T-helper 2 cell (primary cell): ENCODE measurements at places on chromosomes 6 and 20.

DNA sequence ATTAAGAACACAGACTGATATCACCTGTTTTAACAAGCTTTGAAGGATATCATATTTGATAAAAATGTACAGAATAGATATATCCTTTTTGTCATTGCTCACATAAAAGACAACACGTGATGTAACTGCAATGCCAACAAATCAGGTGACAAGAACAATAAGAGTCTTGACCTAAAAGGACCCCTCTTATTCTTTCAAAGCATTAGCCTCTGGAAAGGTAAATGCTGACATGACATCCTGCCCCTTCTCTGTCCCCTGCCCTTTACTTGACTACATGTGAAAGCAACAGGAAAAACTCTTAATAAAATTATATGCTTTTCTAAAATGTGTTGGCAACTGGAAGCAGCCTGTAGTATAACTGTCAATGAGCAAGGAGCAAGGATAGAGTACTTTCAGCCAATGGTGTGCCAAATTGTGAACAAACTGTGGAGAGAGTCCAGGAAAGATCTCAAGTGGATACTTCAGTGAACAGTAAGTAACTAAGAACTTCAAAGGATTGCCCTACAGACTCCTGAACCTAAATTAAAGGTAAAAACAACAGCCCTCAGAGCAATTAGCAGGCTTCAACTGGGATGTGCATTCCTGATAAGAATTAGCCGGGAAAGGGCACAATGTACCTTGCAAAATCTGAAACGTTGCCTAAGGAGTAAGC lies 16.3 kb downstream of the PTPRK start:
- DNase-seq, result no peak

DNA sequence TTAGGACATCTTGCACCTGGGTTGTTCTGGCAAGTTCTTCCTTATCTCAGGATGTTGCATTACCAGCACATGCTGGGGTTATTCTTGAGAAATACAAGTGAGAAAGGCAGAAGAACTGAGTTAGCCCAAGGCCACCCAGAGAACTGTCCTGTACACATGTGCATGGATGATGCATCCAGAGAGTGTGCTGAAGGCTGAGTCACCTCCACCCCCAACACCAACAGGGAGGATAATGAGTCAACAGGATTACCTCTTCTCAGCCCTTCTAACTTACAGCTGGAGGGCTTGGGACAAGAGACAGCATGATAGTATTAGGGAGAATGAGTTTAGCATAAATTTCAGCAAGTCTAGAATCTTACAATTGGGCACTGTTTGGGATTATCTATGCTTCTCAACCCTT lies 8.5 kb downstream of the SCGN start:
- DNase-seq, result no peak

GRCh38 chr6:52284131-52284459 lies 447 bp downstream of the MCM3 start:
- no peak for DNase-seq

- DNase-seq, result no peak
These were observed 228.4 kb upstream of the JAG1 start for GRCh38 chr20:10902174-10902573.

DNA sequence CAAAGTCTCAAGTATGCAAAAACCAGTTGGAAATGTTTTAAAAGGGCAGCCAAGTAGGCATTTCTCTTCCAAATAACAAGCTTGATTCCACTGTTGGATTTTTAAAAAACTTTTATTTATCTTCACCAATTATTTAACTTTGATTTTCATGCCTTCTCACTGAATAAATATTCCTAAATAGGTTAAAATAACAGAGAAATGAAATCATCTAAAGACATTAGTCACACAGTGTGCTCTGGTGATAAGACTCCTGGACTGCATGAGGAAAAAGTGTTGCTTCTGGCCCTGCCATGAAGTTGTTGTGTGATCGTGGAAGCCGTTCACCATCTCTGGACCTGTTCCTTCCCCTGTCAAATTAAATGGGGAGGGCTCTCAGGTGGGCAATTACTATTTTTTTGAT lies 33.8 kb upstream of the IGF2R start:
- DNase-seq, result no peak

- no peak for DNase-seq
These were observed 864 bp upstream of the PKIG start for GRCh38 chr20:44581515-44581914.

DNA sequence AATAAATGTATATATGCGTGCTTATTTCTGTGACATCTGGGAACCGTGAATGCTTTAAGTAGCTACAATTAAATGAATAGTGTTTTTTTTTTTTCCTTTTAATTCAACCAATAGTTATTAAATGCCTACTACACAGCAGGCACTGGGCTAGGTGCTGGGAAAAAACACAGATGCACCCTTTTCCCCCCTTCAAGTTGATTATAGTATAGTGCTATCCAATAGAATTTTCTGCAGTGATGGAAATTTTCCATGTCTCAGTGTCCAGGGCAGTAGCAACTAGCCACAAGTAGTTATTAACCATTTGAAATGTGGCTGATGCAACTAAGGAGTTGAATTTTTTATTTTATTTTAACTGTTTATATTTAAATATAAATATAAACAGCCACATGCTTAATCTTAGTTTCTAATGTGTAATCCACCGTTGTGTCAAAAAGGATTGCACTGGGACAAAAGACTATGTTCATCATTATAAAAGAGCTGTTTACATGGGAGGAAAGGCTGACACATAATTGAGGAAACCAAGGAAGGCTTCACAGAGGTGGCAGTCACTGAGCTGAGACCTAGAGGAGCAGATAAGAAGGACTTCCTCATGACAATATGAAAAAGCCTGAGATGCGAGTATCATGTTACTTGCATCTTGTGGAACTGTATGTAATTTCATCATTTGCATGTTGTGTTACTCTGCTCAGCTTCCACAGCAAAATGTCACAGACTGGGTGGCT lies 261.2 kb upstream of the PLCB4 start:
- no peak for DNase-seq

GRCh38 chr20:61901392-61902220 lies 164.1 kb downstream of the TAF4 start:
- DNase-seq, result no peak

GRCh38 chr6:111591901-111592461 lies 13.7 kb downstream of the TRAF3IP2 start:
- no peak for DNase-seq

- DNase-seq, result no peak
These were observed 161.2 kb upstream of the SUPT3H start for GRCh38 chr6:45538641-45539547.

DNA sequence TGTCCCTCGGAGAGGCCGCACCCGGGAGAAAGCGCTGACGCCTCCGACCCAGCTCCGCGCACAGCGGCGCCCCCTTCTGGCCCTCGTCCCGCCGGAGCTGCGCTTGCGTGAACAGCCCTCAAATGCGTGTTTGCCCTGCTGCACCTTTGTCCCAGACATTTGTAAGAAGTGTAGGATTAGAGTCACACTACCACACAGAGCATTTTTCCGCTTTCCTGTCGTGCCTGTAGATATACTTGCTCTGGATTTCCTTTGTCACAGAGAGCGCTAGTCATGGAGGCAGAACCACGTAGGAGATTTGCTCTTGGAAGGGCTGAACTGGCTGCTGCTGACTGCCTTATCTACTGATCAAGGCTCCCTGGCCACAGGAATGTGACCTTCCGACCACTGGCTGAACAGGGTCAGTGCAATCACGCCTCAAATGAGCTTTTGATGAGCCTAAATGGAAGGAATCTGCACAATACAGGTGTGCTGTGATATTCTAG lies 62.3 kb downstream of the PAX1 start:
- no peak for DNase-seq

GRCh38 chr6:145132709-145133108 lies 602.6 kb downstream of the EPM2A start:
- no peak for DNase-seq

DNA sequence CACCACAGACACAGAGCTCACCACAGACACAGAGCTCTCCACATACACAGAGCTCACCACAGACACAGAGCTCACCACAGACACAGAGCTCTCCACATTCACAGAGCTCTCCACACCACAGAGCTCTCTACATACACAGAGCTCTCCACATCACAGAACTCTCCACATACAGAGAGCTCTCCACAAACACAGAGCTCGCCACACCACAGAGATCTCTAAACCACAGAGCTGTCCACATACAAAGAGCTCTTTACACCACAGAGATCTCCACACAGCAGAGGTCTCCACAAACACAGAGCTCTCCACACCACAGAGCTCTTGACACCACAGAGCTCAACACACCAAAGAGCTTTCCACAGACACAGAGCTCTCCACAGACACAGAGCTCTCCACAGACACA lies 55.8 kb downstream of the ERMARD start:
- DNase-seq, result peak; percentile 34

- DNase-seq, result no peak
These were observed 147.8 kb upstream of the EPHA7 start for GRCh38 chr6:93567164-93567563.

DNA sequence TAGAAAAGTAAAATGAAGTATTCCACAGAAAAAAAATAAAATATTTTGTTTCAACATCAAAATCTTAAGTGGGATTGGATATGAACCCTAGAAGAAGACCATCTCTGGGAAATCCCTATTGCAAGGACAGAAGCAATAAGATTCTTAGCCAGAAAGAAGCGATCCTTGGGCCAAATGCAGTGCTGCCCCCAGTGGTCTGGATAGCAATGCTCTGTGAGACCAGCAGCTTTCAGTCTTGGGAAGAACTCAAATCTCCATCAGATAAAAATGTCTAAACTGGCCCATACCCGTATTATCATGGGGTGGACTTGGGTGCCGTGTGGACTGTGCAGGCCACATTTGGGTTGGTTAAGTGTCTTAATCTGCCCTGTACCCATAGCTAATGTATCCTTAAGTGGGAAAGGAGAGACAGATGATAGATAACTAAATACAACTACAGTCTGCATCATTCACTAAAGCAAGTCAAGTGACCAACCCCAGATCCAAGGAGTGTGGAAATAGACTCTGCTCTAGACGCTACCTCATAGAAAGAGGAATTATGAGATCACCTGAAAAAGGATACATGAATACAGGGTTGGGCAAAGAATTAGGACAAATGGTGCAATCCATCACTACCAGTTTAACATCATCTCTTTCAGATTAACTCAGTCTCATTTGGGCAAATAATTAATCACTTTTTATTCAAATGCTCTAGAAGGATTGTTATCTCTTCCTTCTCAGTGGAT lies 38.9 kb upstream of the SNAP25 start:
- DNase-seq, result no peak

- DNase-seq, result no peak
These were observed 67.6 kb upstream of the BTBD3 start for GRCh38 chr20:11849976-11850670.

DNA sequence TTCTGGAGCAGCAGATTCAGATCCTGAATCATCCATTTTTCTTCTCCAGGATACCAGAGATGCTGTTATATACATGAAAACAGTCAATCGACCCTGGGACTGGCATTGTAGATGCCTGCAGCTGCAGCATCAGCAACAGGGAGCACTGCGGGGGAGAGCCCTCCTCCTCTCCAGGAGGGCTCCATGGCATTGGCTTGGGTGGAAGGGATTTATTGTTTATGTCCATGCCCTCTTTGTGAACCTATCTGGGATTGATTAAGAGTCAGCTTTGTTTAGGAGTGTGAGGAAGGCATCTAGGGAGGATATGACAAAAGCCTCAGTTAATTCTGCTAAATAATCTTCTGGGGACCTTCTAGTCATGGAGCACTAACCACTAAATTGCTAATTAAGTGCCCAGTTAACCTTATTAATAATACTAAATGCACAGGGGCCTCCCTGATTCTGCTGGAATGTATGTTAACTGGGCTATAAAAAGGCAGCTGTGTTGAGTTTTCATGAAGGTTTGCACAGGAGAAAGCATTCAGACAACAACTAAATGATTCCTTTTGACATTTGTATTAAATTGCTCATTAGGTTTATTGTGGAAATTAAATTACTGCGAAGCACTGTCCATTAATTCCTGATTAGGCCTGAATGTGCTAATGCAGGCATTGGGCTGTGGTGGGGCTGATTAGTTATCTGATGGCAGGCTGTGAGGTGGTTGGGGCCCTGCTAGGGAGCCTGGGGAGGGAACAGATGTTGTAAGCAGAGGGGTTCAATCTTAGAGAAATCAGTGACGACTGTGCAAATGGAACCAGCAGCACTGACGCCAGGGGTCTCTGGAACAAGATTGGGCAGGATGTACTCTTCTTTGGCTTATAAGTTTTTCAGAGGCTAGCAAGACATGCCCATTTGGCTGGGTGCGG lies 57.6 kb downstream of the IMPG1 start:
- DNase-seq, result no peak

GRCh38 chr6:105591053-105591452 lies 188.2 kb upstream of the PREP start:
- DNase-seq, result no peak

GRCh38 chr20:36929290-36929689 lies 22.2 kb downstream of the SAMHD1 start:
- no peak for DNase-seq

- DNase-seq, result no peak
These were observed 81.5 kb downstream of the CEBPB start for GRCh38 chr20:50272030-50272723.

- DNase-seq, result no peak
These were observed 8.4 kb upstream of the BMP7 start for GRCh38 chr20:57274846-57275245.

DNA sequence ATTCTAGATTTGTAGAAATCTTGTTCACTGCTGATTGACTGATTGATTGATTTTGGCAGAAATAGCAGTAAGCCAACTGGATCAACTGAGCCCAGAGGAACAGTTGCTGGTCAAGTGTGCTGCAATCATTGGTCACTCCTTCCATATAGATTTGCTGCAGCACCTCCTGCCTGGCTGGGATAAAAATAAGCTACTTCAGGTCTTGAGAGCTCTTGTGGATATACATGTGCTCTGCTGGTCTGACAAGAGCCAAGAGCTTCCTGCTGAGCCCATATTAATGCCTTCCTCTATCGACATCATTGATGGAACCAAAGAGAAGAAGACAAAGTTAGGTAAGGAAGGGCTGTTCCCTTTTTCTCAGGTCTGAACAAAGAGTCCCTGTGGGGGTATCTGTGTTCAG lies 31.2 kb downstream of the TREML1 start:
- no peak for DNase-seq

- DNase-seq, result peak; percentile 46
These were observed 24.6 kb downstream of the RIPOR2 start for GRCh38 chr6:24910961-24911725.

DNA sequence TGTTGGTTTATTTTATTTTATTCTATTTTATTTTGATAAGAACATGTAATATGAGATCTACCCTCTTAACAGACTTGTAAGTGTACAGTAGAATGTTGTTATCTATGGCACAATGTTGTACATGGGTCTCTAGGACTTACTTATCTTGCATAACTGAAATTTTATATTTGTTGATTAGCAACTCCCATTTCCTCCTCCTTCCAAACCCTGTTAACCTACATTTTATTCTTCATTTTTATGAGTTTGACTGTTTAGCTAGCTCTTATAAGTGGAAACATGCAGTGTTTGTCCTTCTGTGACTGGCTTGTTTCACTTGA lies 37.9 kb upstream of the BCAS1 start:
- DNase-seq, result no peak

GRCh38 chr6:26432627-26433201 lies 7.6 kb upstream of the BTN3A3 start:
- no peak for DNase-seq

- DNase-seq, result no peak
These were observed 2.2 kb downstream of the CPXM1 start for GRCh38 chr20:2798095-2798805.

GRCh38 chr6:137975188-137975940 lies 108.3 kb downstream of the TNFAIP3 start:
- no peak for DNase-seq
